Colonic mucosa (tissue), 4 donors: ENCODE measurements at places on chromosomes 1 and 21.

- peak; percentile 30 for DNase-seq
These were observed 23.9 kb downstream of the BTF3L4 start for GRCh38 chr1:52080014-52080415.

- DNase-seq = no peak
These were observed 22.9 kb downstream of the PTPRU start for GRCh38 chr1:29258976-29259801.

DNA sequence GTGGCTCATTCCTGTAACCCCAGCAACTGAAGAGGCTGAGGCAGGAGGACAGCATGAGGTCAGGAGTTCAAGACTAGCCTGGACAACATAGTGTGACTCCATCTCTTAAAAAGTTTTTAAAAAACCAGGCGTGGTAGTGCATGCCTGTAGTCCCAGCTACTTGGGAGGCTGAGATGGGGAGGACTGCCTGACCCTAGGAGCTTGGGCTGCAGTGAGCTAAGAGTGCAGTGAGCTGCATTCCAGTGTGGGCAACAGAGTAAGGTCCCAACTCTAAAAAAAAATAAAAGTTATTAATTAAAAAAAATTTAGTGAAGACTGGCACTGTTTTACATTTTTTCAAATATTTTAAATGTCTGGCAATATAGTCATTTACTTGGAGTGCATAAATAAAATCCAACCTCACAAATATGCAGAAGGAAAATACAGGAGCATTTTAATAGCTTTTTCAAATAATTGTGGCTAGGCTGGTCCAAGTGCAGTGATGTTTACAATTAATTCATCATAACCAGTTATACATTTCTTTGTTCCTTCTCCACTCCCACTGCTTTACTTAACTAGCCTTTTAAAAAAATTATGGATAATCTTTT, 10.8 kb downstream of the ZBTB8OS start:
- no peak for DNase-seq

GRCh38 chr1:41622402-41622801, 137.9 kb upstream of the EDN2 start:
- DNase-seq = no peak

DNA sequence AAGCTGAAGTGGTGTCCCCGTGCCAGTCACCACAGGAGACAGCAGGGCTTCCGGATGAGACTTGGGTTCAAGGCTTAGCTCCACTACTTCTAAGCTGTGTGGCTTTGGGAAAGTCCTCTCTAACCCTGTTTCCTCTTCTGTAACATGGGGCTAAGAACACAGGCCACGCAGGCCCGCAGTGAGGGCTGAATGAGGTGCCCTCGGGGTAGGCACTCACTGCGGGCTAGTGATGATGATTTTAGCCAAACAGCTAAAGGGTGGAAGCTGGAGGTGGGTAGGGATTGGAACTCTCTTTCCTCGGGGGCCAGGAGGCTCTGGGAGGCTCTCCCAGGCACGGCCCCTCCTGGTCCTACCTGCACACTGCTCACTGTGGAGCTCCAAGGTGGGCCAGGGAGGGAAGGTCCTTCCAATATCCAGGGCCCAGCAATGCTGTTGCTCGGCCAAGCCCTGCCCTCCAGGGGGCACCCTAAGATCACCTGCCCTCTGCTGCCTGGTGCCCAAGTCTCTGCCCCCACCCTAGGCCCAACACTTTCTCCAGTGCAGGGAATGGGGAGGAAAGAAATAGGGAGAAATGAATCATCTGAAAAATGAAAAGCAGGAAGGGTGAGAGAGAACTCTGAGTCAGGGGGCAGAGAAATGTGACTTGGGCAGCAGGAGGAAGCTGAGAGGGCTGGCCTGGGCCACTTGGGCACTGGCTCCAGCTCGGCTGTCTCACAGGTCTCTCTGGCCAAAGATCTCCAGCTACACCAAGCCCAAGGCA, 19.2 kb upstream of the EVA1B start:
- peak; percentile 60 for DNase-seq

GRCh38 chr1:25095635-25096200, 136.6 kb downstream of the SYF2 start:
- no peak for DNase-seq

GRCh38 chr1:29379443-29380073, 143.2 kb downstream of the PTPRU start:
- no peak for DNase-seq

GRCh38 chr1:153532769-153533599, 2.8 kb downstream of the S100A6 start:
- peak; percentile 95 for DNase-seq

- DNase-seq = no peak
These were observed 18.0 kb downstream of the DUSP10 start for GRCh38 chr1:221723848-221724236.

GRCh38 chr1:162732566-162733335, 57.8 kb upstream of the HSD17B7 start:
- DNase-seq = peak; percentile 35

DNA sequence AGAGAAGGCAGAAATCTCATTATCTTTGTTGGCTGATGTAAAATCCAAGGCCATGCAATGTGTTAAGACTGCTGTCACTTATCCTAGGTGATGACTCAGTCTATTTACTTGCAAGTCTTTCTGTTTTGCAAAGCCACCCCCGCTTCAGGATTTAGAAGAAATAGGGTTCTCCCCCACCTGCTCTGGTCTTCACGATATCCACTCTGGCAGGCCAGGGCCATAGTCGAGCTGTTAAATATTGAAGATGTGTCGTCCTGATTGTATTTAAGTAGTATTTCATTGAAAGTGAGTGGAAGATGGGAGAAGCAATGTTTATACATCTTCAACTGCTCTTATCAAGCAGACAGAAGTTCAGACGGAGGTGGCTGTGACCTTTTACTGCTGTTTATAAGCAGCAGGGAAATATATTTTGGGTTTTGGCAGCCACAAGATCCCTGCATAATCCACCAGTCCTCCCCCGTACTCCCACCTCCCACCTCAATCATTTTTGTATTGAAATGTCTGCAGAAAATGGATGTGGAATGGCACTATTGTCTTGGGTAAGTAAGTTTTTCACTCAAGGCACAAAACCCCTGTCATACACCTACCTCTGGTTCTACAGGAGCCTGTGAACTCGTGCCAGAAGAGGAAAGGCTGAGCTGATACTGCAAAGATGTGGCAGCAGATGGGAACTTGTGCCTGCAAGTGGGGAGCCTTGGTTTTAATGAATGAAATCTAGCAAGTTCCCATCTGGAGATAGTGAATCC, 117.4 kb downstream of the MRPS6 start:
- DNase-seq = no peak

GRCh38 chr21:44845418-44846223, 27.8 kb upstream of the SUMO3 start:
- DNase-seq = peak; percentile 76

DNA sequence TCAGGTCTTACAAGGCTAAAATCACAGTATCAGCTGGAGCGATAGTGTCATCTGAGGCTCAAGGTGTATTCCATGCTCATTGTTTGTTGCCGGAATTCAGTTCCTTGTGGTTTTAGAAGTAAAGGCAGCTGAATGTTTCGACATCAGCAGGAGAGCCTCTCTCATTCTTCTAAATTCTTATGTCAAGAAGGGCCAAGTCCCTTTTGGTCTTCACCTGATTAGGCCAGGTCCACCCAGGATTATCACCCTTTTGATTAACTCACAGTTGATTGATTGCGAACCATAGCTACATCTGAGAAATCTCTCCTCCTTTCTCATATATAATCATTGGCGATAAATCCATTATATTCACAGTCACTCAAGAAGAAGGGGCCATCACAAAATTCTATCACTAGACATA, 806.7 kb upstream of the PRMT6 start:
- DNase-seq = no peak

DNA sequence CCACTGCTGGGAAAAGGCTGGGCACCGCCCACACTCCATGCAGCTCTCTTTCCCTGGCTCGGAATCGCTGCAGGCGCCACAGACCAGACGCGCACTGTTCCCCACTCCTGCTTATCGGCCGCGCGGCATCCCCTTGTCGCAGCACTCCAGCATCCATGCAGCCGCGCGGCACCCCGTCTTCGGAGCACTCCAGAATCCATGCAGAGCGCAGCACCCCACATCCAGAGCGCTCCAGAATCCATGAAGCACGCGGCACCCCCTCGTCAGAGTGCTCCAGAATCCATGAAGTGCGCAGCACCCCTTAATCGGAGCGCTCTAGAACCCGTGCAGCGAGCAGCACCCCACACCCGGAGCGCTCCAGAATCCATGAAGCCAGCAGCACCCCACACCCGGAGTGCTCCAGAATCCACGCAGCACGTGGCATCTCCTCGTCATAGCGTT, 9.5 kb downstream of the TFF3 start:
- no peak for DNase-seq

GRCh38 chr1:226610671-226611070, 62.1 kb downstream of the STUM start:
- no peak for DNase-seq

GRCh38 chr1:167997037-167997575, 60.2 kb upstream of the MPC2 start:
- DNase-seq = no peak

DNA sequence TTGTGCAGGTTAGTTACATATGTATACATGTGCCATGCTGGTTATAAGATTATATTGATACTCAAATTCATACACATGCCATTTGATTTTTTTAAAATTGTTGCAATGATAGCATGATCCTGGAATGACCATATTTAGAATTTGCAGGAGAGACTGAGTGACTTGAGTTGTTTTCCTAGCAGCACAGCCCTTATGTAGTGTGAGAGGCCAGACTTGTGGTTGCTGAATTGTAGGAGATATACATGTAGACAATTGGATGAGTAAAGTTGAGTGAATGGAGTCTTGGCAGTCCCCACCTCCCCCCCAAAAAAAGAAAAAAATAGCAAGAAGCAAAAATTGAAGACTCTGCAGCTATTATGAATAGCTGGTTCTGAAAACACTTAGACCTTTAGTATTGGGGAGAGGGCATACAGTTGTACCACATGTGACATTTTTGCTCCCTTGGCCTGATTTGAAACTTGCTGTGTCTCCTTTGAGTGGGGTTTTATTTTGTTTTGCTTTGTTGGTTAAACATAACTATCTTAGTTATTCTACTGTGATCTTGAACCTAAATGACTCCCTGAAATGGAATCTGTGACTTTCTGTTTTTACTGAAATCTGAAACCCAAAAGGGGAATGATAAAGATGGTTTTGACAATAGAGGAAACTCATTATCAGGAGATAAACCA, 280.3 kb downstream of the HMCN1 start:
- DNase-seq = no peak

GRCh38 chr1:23745515-23745914, 2.2 kb downstream of the ELOA start:
- no peak for DNase-seq

DNA sequence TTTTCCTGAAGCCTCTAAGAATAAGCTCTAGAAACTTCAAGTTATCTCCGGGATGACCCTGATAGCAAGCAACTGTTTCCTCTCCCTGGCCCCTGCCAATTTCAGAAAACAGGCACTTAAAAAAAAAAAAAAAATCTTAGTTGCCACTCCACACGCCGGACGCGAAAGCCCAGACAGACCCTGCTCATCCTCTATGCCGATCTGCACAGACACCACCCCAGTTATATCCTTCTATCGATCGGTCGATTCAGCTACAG, 1.7 kb downstream of the ANP32E start:
- no peak for DNase-seq
